ENCODE measurements at places on chromosomes 11 and 22. TPM values are rescaled to one million over a fixed set of nuclear protein-coding genes. Genes with fewer than 3 reads are reported as not detected.

FOLR1 gene
- total RNA-seq = not detected

GRCh38 chr11:73187854-73188253 lies 30.2 kb upstream of the P2RY2 start:
- DNase-seq = no peak

- peak; percentile 28 for DNase-seq
These were observed 1388.0 kb downstream of the BRD1 start for GRCh38 chr22:48439560-48440135.

ZPR1 gene
- total RNA-seq = 31.5 TPM

GRCh38 chr22:47929646-47930185 lies 1167.3 kb downstream of the TBC1D22A start:
- DNase-seq = no peak

- DNase-seq = no peak
These were observed 64.7 kb downstream of the ELFN2 start for GRCh38 chr22:37362621-37363020.

DNA sequence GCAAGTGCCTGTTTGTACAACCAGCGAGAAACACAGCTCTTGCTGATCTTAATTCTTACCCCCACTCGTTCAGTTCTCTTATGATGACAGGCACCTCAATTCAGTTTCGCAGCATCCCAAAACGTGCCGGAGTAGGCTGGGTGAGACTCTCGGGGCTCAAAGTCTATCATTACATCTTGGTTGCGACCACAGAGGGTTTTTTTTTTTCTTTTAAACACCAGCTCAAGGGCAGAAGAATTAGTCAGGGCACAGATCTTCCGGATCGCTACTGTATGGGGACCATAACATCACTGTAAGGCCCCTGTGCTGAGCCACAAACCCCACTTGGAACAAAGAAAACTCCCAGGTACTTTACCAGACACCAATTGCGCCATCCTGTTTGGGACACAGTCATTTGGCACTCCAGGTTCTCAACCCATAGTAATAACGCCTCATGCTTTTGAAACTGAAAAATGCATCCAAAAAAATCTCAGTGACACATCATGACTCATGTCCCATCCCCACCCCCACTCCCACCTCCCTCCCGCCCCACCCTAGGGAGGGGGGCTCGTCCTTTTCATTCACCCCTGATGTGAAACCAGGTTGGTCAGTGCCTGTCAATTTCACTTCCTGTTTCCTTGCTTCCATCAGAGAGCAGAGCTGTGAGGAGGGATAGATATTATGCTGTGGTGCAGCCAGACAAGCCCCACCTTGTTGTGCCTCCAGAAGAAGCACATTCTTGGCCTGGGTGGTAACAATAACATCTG lies 41.0 kb upstream of the CD5 start:
- DNase-seq = no peak

DNA sequence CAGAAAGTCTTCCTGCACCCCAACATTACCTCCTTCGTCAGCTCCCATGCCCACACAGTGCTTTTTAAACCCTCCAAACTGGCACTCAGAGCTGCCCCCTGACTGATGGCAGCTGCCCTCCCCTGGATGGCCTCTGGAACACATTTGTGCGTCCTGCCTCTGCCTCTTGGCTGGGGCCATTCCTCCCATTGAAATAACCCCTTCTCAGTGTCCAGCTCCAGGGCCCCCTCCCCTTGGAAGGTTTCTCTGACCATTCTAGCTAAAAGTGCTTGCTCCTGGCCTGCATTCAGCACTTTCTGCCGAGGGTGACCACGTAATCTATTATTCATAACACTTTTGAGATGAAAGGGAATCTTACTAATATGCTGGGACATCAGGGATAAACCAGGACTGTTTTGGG lies 130.0 kb downstream of the PARVA start:
- DNase-seq = no peak

- DNase-seq = no peak
These were observed 296.4 kb downstream of the ETS1 start for GRCh38 chr11:128291007-128291406.

DNA sequence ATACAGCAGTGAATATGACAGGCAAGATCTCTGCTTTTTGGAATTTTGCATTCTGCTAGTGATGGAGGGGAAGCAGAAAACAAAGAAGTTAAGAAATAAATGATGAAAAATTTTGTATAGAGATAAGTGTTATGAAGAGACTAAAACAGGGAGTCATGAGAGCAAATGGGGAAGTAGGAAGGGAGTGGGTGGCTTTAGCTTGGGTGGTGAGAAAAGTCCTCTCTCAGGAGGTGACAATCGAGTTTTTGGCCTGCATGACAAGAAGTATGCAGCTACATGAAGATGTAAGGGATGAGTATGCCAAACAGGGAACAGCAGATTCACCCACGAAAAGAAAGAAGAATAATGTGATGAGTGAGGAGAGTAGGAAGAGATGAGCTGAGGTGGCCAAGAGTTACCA lies 80.7 kb upstream of the MPPED2 start:
- no peak for DNase-seq

- no peak for DNase-seq
These were observed 121.2 kb upstream of the TIMP3 start for GRCh38 chr22:32680277-32680676.

GRCh38 chr22:22060200-22061084 lies 77.9 kb upstream of the TOP3B start:
- peak; percentile 83 for DNase-seq

- DNase-seq = no peak
These were observed 720 bp downstream of the FAM118A start for GRCh38 chr22:45310331-45310976.

PAX6 gene
- 0.23 TPM for total RNA-seq

- DNase-seq = peak; percentile 55
These were observed 2.0 kb downstream of the MUS81 start for GRCh38 chr11:65862191-65862735.

DNA sequence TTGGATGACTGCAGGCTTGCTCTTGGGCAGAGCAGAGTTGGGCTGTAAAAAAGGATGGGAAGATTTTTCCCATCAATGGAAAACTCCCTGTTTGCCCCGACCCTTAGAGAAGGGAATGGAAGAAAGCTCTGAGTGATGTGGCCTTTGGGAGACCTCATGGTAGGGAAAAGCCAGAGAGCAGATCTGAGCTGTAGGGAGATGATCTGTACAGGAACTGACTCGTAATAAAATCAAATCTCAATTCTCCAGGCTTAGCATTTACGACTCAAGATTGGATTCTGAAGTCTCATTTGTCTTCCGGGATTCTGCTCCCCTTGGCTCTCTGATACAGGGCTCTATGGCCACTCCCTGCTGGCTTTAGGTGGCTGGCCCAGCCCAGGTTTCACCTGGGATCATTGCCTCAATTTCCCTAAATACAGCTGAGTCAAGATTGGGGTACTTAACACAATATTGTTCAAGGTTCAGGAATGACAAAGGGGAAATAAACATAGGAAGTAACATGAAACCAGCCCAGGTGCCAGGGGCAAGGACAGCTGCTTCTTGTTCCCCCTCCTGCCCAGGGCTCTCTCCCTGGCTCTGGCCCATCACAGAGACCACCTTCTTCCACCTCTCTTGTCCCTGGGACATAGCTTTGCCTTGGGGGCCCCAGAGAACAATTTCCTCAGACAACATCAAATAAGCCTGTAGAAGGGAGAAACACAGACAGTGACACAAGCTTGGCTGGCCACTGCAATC lies 38.4 kb upstream of the THY1 start:
- no peak for DNase-seq

DNA sequence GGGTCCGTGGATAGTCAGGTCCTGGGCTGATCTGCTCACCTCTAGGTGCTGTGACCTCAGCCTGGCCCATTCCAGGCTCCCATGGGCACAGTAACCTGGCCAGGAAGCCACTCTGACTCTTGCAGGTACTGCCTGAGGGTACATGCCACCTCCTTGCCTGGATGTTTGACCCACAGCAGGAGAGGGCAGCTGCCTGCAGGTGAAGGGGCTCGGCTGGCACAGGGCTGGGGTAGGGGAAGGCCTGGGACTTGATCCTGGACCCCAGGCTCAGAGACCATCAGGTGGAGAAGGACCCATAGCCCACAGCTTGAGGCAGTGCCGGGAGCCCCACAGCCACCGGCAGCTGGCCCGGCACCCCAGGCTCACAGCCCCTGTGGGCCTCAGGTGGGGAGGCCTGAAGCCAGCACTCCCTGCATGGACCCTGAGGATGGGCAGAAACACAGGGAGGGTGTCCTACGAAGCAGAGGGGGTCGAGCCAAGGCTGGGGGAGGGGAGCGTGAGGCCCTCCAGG lies 2.7 kb downstream of the LRRC56 start:
- no peak for DNase-seq

DNA sequence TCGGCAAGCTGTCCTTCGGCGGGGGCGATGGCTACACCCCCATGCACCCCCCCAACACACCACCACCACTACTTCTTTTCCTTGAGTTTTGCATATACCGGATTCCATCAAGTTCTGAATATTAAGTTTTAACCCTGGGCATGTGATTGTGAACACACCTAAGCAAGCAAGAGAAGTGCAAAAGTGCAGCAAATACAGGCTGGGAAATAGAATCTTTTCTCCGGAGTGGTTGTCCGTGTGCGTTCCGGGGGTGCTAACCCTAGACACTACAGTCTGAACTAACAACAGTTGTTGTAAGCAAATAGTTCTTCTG lies 574 bp downstream of the PRSS23 start:
- DNase-seq = no peak

DNA sequence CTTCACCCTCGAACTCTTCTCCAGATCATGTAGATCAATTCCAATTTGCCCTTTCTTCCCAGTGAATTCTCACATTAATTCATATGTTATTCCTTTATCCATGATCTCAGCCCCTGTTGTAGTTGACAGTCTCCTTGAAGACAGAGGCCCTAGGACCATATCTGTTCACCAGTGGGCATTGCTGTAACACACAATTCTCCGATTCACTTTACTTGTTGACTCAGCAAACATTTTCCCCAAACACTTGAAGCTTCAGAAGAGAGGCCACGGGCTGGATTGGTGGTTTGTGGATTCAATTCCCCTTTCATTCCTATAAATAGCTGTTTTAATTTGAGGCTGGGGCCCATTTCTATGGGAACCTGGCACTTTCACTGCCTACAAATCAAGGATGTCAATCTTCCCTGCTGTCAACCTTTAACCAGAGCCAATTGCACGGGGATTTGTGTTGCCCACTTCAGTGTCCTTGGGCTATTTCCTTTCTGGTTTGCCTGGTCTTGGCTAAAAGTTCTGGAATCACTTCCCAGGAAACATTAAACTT lies 393.0 kb upstream of the KIRREL3 start:
- DNase-seq = no peak

LRRC32 gene
- 130 TPM for total RNA-seq

GAL3ST3 gene
- not detected for total RNA-seq

GRCh38 chr22:32421484-32421883 lies 9.4 kb upstream of the RTCB start:
- DNase-seq = no peak

DNA sequence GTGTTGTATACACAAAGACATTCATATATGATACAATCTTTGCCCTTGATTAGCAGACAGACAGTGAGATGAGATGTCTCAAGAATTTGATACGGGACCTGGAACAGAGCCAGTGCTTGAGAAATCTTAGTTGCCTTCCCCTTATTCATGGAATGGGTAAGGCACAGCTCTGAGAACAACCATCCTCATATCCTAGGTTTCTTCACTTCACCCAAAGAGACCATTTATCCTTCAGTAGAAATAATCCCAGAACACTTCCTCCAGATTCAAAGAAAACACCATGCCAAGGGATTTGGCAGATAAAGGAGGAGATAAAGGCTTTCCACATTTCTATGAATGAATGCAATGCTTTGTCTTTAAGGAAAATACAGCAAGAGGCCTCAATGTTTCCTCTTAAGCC lies 8.8 kb upstream of the IZUMO1R start:
- no peak for DNase-seq

GRCh38 chr22:29951791-29952413 lies 68.9 kb downstream of the MTMR3 start:
- DNase-seq = no peak

ARHGAP8 gene
- 1.4 TPM for total RNA-seq

GRCh38 chr11:68044145-68044813 lies 5.5 kb downstream of the TCIRG1 start:
- DNase-seq = peak; percentile 60

DNA sequence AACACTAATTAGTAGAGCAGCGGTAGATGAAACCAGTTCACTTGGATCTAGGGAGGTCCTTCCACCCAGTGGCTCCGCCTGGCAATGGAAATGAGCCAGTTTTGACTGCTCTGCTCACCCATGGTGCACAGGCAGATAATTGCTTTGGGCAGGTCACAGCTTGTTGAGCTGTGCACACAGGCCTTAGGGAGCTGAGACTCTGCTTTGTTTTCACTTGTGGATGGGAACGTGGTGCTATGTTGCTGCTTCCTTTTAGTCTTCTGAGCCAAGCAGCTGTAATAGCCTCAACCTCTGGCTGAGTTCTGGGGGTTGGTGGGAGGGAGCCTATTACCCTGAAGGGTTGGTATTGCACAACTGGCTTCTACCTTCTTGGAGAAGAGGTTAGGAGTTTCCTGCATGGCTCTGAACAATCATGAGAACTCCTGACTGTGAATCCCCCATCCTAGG lies 262.3 kb upstream of the MTNR1B start:
- no peak for DNase-seq

- DNase-seq = no peak
These were observed 111.8 kb upstream of the TMEM45B start for GRCh38 chr11:129703846-129704245.

- no peak for DNase-seq
These were observed 546 bp downstream of the DRAP1 start for GRCh38 chr11:65919573-65920371.

PRODH gene
- total RNA-seq = 1.0 TPM

DNA sequence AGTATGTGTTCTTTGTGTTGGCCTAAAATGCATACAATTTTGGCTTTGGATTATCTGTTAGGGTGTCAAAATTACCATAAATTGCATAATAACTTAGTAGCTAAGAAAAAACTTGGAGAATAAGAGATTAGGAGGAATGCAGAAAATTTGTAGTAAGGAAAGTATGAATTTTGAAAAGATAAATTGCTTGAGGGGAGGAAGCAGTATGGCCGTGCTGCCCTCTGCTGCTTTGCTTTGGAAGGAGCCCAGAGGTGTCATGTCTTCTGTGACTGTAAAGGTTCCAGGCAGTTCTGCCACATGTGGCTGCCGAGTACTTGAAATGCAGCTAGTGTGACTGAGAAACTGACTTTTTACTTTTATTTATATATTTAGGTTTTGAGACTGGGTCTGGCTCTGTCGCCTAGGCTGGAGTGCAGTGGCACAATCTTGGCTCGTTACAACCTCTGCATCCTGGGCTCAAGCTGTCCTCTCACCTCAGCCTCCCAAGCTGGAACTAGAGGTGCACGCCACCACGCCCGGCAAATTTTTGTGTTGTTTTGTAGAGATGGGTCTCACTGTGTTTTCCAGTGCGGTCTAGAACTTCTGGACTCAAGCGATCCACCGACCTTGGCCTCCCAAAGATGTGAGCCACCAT lies 1.8 kb downstream of the ADSL start:
- no peak for DNase-seq

DNA sequence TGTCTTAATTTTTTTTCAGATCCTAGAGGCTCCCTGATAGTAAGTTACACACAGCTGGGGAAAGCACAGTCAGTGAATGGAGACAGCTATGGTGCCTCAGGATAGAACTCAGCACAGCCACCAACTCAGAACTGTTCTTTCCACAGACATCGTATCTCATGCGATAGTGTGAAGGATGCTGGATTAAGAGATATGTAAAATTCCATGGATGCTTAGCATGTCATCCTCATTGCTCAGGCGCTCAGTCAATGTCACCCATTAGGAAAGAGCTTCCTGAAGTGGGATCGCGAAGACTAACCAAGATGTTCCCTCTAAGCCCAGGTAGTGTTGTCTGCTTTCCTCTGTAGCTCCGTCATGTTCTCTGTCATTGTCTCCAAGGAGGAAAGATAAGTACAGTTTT lies 1000.4 kb downstream of the OPCML start:
- DNase-seq = no peak

ST14 gene
- 3.6 TPM for total RNA-seq

GRCh38 chr11:119832202-119832935 lies 103.4 kb upstream of the NECTIN1 start:
- DNase-seq = no peak

All from aorta (tissue), 5 donors.